NCI-H1930 (cell line): ENCODE measurements at places on chromosomes 2 and 18.

GRCh38 chr2:173903601-173904394 is 61.4 kb downstream of the SP3 start:
- DNase-seq = no peak

DNA sequence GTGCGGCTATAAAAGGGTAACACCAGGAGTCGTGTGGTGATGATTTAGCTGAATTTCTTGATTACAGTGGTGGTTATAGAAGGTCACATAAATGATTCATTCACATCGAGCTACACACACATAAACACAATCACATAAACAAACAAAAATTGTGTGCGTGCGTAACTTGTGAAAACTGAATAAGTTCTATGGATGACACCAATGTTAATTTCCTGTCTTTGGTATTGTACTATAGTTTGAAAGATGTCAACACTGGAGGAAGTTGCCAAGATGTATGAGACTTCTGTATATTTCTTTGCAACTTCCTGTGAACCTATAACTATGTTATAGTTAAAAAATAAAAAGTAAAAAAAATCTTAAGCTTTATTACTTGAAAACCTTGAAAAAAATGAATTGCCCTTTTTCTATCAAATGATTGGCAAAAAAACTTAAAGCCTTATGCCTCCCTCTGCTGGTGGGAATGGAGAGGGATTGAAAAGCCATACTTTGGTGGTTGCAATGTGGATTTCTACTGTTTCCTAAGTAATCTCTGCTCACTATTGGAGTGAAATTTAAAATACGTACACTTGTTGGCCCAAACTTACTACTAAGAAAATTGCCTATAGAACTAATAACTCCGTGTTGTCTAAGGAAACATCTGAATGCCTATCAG is 227.7 kb downstream of the RPIA start:
- peak; percentile 15 for DNase-seq

- no peak for DNase-seq
Observed at GRCh38 chr2:32068-32467, 14.2 kb downstream of the FAM110C start.

GRCh38 chr2:156986339-156986988 is 271.0 kb upstream of the GALNT5 start:
- DNase-seq = no peak

DNA sequence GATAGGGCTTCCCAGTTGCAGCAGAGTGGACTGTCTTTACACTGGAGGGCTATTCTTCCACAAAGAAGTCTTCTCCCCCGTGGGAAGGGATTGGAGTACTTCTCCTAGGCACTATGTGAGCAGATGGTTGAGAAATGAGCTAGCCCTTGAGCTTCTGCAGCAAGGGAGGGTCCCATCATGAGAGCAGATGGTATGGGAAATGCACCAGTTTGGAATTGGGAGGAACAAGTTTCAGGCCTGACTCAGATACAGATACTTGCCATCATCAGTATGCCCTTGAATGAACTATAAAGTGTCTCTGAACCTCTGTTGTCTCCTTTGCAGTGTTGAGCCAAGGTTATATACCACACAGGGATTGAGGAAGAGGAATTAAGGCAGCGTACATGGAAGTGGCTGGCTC is 757.4 kb downstream of the RNF144A start:
- DNase-seq = no peak

GRCh38 chr18:66826211-66826610 is 222.3 kb upstream of the CDH19 start:
- no peak for DNase-seq

DNA sequence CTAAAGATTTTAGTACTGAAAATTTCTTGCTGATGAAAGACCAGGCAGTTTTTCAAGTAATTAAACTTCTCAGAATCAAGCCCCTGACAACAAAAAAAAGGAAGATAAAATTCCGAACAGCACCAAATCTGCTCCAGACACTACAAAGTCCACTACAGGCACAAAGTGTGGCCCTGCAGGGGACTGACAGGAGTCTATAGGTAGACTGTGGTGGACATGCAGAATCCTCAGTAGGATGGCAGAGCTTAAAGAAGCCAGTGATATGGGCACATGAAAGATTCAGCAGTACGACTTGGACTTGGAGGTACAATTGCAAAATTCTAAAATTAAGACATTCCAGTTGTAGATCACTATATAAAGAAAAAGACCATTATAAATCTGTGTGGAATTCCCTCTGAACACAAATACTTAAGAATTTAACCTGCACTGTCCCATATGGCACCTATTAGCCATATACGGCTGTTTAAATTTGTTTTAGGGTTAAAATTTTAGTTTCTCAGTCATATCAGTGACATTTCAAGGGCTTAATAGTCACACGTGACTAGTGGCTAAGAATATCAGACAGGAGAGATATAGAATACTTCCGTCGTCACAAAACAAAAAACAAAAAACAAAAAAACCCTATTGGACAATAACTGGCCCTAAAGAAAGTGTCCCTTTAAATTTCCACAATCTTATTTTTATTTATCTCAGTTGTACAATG is 32.0 kb downstream of the SFT2D3 start:
- no peak for DNase-seq

DNA sequence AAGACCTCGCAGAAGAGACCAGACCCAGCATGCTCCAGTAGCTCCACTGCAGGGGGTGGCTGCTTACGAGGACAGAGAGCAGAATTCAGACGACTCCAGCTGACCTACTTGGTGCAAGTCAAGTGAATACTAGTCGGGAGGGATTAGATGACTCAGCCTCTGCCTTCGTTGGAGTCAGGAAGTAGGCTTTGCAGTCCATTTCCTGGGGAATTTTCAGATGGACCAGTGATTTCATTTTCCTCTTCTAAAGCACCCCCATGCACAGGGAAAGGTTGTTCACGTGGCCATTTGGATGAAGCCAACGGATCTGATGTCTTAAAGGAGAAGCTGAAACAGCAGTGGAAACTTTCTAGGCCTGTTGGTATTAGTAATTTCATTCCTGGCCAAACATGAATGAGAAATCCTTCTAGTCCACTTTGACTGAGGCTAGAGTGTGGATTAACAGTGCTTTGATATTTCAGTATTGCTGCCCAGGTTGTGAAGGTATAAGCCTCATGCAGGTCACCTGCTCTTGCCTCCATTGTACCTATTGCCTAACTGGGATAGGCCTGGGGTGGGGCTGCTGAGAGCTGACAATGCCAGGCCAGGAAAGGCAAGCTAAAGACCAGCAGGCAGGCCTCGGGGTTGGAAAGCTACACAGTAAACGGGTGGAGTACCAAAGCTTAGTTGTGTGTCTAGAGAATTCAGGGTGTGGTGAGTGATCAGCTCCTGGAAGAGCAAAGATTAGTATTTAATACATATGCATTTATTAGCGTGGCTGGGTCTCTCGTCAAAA is 117.6 kb upstream of the FOSL2 start:
- no peak for DNase-seq

GRCh38 chr2:6355886-6356761 is 509.6 kb downstream of the CMPK2 start:
- no peak for DNase-seq

- DNase-seq = no peak
Observed at GRCh38 chr18:52888014-52888413, 548.0 kb downstream of the DCC start.

- DNase-seq = no peak
Observed at GRCh38 chr18:51069885-51070284, 39.9 kb downstream of the SMAD4 start.

GRCh38 chr2:150759531-150759930 is 272.1 kb upstream of the RND3 start:
- no peak for DNase-seq

- no peak for DNase-seq
Observed at GRCh38 chr2:11562011-11562410, 28.2 kb downstream of the GREB1 start.

DNA sequence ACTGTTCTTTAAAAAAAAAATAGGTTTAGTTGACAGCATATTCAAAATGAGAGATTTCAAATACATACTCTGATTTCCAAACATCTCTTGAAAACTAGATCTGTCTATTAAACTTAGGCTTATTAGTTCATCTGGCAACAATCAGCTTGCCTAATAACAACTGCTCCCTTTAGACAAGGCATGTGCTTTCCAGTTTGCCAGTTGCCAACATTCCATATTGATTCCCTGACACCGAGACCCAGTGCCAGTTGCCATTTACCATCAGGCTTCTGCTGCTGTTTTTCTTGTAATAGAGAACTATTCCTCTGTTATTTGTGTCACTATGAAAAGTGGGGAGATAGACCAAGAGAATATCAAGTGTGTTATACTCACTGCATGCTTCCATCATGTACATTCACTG is 256.0 kb downstream of the C1D start:
- no peak for DNase-seq

DNA sequence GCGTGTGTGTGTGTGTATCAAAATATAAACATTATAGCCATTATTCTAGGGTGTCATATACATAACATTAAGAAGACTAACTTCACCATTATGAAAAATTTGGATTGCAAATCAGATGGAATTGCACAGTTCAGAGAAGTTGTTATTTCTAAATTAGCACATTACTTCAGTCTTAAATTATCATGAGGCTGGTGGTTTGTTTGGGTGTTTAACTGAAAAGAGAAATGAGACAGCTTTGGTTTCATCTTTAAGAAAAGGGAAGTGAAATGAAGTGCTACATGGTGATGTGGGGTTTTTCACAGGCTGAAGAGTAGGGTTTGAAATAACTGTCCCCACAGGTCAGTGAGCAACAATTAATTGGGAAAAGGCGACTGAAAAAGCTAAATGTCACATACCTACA is 161.2 kb upstream of the XIRP2 start:
- no peak for DNase-seq

- no peak for DNase-seq
Observed at GRCh38 chr2:240503375-240503774, 54.4 kb downstream of the ANKMY1 start.

- DNase-seq = no peak
Observed at GRCh38 chr2:199404841-199405240, 52.9 kb downstream of the SATB2 start.

DNA sequence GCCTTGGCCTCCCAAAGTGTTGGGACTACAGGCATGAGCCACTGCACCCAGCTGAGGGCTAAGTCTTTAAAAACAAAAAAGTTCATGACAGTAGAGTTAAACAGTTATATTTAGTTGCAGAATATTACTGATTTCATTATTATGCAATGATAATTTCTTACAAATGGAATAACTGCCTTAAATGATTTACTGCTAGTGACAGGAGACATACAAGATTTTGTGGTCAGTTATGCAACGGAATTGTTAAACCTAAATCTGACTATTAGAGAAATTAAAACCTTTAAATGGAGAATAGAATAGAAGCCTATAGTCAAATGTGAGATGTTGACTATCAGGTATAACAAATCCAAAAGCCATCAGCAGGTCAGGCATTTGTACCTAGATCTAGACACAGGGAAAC is 10.3 kb upstream of the DNAJC10 start:
- DNase-seq = no peak

DNA sequence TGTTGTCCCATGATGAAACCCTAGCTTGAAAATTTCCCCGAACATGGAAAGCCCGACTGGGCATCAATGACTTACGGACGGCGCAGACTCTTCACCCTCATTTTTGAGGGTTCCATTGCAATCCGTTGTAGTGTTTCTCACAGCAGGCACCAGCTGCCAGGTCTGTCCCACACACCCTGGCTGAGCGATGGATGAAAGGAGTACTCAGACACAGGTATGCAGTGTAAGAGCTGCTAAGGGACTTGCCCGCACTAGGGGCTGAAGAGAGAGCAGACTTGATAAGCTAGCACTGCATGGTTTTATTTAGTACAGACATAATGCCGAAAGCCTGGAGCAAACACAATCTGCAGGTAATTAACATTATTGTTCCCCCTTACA is 15.8 kb downstream of the DYNAP start:
- DNase-seq = no peak

DNA sequence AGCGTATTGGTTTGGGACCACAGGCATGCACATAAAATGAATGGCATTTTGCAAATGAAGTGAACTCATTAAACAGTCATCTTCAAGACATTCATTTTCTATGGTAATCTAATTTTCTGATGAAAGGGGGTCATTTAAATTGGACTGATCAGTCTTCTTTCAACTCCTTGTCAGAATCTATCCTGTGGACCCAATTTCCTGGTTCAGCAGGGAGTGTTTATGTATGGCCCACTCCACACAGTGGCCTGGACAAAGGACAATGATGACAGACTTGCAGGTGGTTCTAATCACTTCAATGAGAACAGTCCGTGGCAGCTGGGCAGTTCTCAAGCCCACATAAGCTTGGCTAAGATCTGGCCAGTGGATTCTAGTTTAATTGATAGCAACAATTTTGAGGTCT is 448.1 kb downstream of the DCDC2C start:
- DNase-seq = no peak

GRCh38 chr2:11870584-11870983 is 124.2 kb downstream of the LPIN1 start:
- DNase-seq = no peak

- DNase-seq = no peak
Observed at GRCh38 chr18:13374468-13375301, 156.1 kb downstream of the LDLRAD4 start.

DNA sequence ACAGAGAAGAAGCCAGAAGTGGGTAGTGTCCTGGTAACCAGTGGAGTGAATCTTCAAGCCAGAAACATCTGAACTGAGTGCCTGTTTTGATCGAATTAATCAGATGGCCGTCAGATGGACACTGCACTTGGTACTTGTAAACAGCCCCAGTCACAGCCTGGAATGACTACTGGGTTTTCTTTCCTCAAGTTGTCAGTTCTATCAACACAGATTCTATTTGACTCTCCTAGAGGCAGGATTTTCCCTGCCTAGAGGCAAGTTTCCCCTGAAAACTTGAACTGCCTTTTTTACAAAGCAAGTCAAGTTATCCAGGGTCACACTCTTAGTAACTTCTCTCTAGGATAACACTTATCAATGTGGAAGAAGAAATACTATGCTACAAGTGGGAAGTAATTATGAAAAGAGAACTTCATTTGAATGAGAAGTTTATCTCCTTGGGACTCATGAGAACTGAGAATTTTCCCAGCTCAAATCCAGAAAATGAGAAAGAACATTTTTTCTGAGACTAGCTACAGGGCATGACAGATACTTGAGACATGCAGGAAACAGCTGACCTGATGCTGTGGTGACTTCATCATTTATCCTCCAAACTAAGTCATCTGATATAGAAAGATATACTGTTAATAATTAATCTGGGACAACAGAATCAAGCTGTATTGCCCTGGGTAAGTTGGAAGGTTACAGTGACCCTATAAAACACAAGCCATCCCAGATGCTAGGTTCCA is 36.0 kb downstream of the SULT1C2 start:
- DNase-seq = no peak

DNA sequence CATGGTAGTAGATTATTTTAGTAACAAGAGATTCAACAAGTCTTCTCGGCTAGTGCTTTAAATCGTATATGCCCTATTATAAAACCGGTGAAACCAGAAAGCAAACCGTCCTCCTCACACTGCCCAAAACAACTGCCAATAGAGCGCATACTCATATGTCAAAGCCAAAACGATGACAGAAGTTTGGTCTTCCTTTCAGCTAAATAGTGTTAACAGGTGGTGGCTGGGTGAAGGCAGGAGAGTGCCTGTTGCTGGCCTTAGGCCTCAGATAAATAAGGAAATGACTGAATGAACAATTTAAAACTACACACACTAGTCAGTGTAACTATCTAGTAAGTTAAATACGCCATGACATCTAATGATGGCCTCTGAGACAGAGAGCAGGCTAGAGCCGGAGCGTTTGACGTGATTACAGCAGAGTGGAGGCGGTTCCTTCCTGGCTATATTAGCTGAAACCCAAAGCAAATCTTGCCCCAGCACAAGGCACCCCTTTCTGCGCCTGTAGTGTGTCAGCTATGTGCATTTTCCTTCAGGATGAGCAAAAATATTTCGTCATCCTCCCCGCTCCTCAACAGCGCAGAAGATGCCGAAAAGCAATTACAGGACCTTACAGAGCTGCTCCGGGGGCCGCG is 1.6 kb downstream of the LONRF2 start:
- DNase-seq = no peak
